ENCODE measurements at places on chromosomes 2 and 18.

GRCh38 chr2:228268756-228269155 lies 87.3 kb upstream of the SPHKAP start:
- no peak for DNase-seq

DNA sequence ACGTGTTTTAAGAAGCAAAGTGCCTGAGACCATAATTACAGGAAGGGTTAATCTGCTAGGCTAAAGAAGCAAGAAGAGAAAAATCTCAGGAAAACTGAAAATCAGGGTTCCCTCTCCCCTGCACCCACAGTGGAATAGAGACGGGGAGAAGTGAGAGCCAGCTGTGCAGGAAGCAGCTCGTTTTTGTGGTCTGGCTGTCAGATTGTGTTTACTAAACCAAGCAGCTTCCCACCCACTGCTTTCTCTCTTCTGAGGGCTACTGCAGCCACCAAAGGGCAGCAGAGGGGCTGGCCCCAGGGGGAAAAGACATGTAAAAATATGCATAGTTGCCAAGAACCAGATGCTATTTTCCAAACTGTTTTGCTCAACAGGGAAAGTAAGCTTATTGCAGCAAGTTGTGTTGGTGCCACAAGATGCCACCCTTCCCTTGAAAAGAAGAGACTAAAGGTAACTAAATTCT lies 72.6 kb upstream of the THUMPD2 start:
- peak; percentile 25 for DNase-seq

- DNase-seq, result no peak
These were observed 586.3 kb downstream of the TDRD15 start for GRCh38 chr2:21710031-21710430.

DNA sequence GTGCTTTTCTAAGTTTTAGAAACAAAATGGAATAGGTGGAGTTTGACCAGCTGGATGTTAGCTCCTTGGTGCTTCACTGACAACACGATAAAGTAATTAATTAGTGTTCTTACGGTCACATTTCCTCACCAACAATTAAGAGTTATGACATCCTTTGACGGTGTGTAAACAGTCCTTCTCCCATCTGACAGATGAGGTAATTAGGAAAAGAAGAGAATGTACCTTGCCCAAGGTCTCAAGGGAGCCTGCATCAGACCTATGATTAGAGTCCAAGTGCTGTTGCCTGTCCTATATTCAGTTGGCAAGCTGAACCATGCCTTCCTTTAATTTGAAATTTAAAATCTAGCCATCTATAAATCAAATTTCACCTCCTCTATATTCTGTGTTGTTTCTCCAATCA lies 48.3 kb upstream of the STK17B start:
- DNase-seq, result no peak

DNA sequence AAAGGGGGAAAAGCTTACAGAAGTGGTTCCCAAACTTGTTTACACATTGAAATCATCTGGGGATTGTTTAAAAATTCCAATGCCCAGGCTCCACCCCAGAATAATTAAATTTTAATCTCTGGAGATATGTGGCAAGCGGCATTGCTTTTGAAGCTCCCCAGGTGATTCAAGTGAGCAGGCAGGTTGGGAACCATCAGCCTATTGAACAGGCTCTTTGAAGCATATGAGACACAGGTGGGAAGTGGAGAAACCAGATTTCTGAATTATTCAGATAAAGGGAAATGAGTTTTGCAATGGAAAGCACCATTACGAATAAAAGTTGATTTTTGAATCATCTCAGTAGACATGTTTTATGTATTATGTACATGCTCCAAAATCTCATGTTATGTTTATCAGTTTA lies 57.6 kb upstream of the NOSTRIN start:
- DNase-seq, result no peak

- no peak for DNase-seq
These were observed 63.0 kb downstream of the STK25 start for GRCh38 chr2:241445426-241445825.

- no peak for DNase-seq
These were observed 48.1 kb upstream of the CTIF start for GRCh38 chr18:48490641-48491293.

DNA sequence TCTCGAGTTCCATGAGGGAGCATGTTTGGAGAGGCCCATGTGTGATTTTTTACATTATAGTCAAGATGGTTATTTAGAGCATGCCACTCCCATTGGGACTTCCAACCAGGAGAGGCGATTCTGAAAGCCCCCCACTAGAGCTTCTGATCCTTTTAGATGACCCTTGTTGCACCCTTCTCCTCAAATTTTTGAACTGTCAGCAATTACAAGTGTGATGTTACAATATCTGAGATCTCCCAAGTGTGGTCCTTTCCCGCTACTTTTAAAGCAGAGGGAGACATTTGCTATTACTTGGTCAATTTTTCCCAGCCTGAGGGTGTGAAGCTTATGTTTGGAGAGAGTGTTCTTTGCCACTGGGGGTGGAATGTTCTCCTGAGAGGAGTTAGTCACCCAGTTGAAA lies 16.7 kb upstream of the PTH2R start:
- DNase-seq, result no peak

GRCh38 chr2:49812730-49813129 lies 658.4 kb upstream of the FSHR start:
- no peak for DNase-seq

DNA sequence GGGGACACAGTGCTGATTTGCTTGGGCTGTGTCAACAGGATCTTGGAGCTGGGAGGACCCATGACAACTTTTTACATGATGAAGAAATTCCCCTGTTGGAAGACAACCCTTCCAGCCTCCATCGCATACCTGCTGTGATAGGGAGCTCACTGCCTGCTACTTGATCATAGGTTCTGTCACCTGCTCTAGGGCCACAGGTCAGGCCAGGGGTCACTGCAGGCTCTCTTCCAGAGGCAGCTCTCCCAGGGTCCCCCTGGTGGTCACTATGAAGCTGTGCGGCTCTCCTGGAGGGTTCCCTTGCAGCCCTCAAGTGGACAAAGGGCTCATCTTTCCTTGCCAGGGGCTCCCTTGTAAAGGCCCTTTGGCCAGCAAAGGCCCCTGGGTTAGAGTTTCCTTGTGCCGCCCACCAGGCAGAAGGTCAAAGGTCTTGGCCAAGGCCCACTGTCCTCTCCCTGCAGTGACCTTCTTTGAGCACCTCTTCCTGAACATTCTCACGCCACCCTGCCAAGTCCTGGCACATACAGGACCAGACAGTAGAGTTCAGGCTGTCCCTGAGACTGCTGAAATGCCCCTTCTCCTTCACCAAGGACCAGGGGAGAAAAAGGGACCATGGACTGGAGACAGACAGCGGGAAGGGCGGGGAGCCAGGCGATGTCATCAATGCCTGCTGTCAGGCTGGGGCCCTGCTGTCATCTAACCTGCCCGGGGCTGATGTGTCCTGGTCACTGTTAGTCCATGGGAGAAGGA lies 345.1 kb downstream of the DYSF start:
- no peak for DNase-seq

DNA sequence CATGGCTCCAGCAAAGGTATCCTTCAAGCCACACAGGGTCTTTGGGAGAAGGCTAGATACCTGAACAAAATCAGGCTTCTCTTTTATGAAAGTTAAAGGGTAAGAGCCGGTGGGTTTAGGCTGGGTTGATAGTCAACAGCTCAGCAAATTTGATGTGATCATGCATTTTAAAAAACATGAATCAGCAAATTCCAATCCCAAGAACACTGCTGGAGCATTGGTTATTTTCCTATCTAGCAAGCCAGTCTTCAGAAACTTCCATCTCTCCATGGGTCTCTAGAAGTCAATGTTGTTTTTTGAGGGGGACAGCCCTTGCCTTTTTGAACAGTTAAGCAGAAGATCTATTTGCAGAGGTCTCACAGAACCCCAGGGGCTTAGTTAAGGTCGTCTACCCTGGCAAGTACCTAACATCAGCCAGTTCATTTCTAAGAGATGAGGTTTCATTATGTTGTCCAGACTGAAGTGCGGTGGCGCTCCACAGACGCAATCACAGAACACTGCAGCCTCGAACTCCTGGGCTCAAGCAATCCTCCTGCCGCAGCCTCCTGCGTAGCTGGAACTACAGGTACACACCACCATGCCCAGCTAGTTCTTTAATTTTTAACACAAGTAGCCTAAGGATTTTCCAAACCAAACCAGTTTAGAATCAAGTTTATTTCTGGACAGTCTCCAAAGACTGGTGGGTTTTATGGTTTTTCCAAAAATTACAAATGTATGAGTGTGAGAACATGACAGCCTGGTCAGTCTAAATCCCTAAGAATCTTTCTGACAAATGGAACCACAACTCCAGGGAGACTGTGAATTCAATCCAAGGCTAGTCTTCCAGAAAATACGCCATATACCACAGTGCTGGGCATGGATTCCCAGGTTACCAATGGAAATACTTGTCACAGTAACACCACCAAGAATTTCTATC lies 4.1 kb upstream of the ZCCHC2 start:
- DNase-seq, result no peak

DNA sequence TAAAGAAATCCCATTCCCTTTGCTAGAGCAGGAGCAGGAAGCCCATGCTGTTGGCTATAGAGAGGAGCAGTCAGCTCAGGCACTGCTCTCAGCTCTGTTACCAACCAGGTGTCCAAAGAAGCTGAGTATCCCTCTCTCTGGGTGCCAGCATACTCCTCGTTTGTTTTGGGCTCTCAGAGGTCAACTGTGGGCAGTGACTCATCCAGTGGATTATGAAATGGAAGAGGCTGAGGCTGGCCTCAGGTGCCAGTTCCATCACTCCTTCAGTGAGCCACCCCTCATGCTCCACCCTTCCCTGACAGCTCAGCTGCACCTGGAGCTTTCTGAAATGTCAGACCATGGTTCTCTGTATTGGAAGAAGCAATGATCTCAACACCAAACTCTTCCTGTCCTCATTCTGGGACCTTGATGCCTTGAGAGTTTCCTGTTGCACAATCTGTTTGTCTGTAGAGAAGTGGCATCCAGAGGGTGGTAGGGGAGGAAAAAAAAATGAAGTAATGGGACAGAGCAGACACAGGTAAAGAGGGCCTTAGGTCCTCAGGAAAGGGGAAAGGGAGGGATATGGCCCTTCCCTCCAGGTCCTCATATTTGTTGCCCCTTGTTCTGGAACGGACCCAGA lies 31.2 kb upstream of the EN1 start:
- no peak for DNase-seq

DNA sequence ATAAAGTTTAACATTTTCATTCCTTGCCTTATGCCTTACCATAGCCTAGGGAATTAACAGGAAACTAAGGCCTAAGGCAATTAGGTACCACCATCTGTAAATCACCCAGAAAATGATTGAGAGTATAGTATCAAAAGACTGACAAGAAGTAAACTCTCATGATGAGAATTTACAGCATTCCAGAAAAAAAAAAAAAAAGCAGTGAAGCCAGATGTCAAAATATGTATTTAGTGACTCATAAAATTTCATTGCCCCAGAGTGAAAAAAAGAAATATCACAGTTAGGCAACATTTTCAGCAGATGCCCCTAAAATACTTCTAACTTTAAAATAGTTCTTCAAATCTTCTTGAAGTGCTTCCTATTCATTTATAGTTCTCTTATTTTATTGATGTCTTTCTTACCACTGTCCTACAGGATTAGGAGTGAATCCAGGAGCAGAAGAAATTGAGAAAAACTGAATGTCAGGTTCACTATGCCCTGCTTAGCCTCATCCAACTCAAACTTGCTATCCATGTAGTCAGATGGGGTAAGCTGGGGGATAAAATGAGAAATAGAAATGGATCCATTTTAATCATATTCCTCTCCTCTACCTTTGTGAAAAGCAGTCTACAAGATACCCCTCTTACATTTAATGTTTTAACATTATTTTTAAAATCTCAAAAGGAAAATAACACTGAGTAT lies 57.3 kb upstream of the TANK start:
- no peak for DNase-seq
